ENCODE measurements at places on chromosomes 3 and 15.

GRCh38 chr3:41126472-41126871 is 72.8 kb upstream of the CTNNB1 start:
- DNase-seq, result no peak

GRCh38 chr3:24802614-24803013 is 308.0 kb upstream of the THRB start:
- no peak for DNase-seq

- DNase-seq, result no peak
Observed at GRCh38 chr3:42144209-42144608, 53.1 kb downstream of the TRAK1 start.

DNA sequence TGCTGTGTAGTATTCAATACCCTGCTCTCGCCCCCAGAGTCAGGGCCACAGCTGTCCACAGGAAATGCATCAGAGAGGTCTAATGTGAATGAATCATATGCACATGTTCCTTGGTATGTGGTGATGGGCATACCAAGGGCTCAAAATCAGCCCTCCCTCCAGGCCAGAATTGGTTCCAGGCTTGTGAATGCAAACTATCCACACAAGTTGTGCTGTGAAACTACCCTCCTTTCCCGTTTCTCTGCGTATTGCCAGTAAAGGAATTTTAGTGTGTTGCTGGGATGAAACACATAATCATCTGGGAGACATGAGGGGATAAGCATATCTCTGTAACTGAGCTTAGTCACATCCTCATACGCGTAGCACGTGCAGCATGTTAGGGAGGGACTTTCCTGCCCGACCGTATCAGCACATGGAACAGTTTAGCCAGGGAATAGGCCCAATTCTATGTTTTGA is 9.2 kb upstream of the MME start:
- no peak for DNase-seq

- no peak for DNase-seq
Observed at GRCh38 chr3:152434142-152434541, 165.4 kb downstream of the MBNL1 start.

DNA sequence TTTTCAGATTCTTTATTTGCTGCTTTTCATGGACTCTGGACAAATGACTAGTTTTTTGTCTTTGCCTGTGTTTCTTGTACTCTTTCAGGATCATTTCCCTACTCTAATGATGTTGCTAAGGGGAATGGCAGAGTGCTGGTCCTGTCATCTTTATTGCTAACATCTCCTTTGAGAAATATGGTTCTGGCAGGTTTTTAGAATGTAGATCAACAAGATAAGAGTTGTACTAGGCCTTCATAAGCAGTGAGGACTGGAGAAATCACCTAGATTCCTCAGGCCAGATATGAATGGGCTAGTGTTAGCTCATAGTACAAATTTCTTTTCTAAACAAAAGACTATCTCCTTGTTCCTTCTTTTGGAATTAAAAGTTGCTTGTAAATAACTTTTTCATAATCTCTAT is 156.0 kb downstream of the UBE2E2 start:
- DNase-seq, result no peak

DNA sequence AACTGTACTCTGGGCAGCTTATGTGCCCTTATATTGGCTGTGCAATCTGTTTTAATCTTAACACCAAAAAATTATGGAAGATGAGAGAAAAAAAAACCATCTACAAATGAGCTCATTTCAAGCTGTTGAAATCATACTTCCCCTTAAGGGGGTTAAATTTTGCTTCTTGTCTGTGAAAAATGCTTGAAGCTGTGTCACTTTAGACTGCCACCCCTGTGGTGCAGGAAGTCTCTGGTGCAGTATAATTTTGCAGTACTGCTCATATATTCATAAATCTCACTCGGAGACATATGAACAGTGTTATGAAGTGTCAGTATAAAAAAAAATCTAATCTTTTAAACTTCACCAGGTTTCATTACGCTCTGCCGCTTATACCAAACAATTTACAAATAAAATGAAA is 30.4 kb upstream of the FEZF2 start:
- no peak for DNase-seq

- no peak for DNase-seq
Observed at GRCh38 chr3:73509816-73510215, 114.9 kb downstream of the PDZRN3 start.

- DNase-seq, result no peak
Observed at GRCh38 chr3:8606701-8607231, 37.8 kb downstream of the SSUH2 start.

DNA sequence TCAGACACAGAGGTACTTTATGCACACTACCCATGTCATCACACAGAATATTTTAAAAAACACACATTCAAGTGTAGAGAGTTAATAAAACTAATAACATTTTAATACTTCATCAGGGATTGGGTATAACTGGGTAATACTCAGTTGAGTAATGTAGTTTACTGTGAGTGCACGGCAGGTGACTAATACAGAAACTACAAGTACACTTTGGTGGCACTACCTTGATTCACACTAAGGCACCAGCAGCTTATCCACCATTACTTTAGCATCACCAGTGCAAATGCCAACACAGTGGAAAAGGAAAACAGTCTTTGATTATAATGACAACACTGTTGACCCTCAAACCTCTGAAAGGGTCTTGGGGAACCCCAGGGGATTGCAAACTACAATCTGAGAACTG is 33.6 kb downstream of the ZNF280D start:
- DNase-seq, result no peak

DNA sequence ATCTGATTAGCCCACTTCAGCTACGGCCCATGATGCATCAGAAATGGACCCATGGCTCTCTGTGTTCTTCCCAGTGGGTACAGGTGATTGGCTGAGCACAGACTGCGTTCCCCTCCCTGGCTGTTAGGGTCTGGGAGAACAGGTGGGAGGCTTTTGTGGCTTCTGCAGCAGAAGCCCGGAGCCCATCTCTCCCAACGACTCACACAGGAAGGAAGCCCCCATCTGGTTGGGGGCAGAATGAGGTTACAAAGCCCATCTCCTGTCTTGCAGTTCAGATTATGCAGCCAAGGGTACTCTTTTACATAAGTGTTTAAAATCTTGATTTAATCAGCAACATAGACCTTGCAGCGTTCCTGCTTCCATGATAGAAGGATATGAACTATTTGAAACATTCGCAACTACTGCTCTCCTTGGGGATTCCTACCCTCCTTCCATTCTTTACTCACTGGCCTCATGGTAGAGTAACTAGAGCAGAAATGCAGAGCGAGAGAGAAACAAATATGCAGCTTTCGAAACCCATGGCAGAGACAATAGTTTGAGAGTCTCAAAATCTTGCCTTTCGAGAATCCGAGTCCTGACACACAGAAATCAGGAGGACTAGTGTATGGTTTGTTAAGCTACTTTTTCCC is 291.3 kb downstream of the TLE3 start:
- no peak for DNase-seq
